Stimulated activated CD4-positive, alpha-beta T cell treated with anti-CD3 and anti-CD28 coated beads, TNF-alpha, amount 100 ng/mL, for 48 hours (primary cell): ENCODE measurements at places on chromosomes 7 and 10.

DNA sequence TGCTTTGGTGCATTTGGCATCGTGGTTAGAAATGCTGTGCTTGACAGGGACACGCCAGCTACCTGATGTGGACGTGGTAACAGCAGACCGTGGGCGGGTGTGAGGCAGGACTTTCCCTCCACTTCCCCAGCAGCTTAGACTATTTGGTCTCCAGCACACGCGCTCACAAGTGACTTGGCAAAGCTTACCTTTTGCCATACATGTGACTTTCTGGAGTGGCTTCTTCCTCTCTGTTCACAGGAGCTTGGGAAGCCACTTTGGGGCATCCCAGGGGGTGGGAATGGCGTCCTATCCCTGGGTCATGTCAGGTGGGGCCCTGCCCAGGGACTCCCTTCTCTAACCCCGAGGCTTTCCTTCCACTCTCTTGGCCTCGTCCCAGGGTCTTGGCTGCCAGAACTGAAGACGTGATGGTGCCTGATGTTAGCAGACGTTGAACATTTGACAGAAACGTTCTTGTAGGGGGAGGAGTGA, 228.7 kb upstream of the KLF6 start:
- DNase-seq = peak; percentile 31

DNA sequence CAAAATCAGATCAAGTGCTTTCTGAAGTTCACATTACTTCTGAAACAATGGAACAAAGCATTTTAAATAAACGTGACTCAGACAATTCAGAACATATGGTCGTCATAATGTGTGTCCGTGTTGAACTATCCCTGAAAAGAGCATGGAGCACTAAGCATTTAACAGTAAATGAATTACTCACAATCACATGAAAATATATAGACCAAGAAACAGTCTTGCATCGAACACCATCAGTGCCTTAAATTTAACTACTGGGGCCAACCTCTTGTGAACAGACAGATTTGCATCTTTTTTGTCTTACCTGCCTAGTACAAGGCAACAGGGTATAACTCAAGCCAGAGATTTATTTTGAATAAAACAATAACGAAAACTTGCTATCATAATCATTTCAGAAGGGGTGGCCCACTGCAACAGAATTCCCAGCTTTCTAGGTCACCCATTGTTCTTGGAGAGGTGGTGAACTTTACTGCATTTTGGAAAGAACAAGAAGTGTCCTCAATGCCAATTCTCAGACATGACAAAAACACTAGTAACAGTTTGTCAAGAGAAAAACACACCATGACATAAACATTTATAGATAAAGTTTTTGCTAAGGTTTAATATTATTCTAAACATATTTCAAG, 293.5 kb downstream of the SFMBT2 start:
- DNase-seq = no peak

DNA sequence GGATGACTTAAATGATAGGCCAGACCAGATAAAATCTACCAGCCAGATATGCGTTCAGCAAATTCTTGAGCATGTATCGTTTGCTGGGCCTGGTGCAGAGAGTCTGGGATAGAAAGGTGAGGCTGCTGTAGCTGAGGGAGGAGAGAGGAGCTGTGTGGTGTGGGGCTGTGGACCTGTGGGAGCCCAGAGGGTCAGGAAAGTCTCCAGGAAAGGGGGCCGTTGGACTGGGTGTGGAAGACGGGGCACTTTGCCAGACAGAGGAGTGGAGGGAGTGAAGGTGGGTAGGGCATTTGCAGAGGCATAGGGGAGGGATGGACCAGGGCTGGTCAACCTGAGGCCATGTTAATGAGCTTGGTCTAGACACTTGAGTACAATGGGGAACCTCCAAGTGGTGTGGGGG, 124.7 kb upstream of the UNC5B start:
- no peak for DNase-seq

GRCh38 chr10:99689461-99689860, 30.2 kb downstream of the ENTPD7 start:
- DNase-seq = no peak

DNA sequence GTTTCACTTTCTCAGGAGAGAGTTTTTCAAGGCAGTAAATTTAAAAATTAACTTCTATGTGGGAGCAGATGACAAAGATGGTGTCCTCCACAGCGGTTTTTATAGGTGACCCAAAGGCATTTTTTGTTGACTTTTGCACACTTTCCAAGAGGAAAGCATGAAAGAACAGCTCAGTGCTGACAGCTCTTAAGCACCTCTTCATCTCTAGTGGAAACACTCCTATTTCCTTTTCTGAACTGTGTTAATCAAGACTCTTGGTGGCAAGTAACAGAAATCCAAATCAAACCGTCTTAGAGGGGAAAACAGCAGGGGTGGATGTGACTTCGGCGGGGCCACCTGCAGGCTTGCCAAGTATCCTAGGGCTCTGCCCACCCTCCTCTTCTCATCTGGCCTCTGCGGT, 71.8 kb upstream of the GATA3 start:
- DNase-seq = no peak

- DNase-seq = no peak
Observed at GRCh38 chr7:132280335-132280734, 295.9 kb downstream of the PLXNA4 start.

- DNase-seq = no peak
Observed at GRCh38 chr10:6561552-6561951, 18.5 kb downstream of the PRKCQ start.

DNA sequence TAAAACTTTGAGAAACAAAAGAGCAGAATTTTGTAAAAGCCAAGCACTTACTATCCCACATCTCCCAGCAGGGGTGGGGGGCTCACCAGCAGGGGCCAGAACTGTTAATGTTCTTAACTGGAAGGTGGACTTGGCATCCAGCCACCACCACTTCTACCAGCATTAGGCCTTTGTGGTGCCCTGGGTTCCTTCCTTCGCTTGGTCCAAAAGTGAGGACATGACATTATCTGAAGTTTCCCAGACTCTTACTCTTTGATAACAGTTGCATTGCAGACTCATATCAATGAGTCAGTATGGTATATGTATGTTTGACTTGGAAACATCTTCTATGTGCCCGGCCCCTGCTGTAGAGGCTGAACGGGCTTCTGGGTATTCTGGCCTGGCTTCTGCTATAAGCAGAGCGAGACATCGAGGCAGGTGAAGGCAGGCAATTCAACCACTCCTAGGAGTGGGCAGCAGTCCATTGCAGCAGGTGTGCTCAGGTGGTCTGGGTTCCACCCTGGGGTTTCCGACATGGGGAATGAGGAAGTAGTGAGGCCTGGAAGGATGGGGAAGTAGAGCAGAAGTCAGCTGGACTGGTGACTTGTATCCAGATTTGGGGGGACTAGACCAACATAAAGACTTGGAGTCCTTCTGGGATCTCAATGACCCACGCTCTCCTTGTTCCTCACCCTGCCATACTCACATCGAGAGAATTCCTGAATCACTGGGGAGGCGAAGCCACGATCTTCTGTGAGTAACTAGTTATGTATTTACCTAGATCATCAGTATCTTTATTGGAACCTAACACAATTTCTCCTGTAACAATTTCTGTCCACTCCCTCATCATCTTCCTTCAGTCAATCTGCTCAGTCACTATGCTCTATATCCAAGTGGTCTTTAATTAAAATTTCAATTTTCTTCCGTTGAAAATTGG, 4.1 kb downstream of the ZNF777 start:
- no peak for DNase-seq

DNA sequence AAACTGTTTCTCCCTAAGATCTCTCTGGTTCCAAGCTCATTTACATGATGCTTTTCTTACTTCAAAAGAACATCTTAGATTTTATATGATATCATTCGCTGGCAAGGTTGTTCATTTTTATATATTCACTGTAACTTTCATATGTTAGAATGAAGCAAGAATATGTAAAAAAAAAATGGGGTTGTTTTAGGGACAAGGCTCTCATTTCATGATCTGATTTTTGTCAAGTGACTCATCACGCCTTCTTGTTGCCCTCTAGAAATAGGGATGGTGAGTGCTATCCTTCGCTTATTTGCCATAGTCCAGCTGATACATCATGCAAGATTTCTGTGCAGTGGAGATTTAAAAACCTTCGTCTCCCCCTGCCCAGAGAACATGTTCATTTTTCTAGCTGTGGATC, 14.0 kb upstream of the CELF2 start:
- no peak for DNase-seq

- DNase-seq = no peak
Observed at GRCh38 chr10:112816033-112816430, 134.0 kb upstream of the TCF7L2 start.

DNA sequence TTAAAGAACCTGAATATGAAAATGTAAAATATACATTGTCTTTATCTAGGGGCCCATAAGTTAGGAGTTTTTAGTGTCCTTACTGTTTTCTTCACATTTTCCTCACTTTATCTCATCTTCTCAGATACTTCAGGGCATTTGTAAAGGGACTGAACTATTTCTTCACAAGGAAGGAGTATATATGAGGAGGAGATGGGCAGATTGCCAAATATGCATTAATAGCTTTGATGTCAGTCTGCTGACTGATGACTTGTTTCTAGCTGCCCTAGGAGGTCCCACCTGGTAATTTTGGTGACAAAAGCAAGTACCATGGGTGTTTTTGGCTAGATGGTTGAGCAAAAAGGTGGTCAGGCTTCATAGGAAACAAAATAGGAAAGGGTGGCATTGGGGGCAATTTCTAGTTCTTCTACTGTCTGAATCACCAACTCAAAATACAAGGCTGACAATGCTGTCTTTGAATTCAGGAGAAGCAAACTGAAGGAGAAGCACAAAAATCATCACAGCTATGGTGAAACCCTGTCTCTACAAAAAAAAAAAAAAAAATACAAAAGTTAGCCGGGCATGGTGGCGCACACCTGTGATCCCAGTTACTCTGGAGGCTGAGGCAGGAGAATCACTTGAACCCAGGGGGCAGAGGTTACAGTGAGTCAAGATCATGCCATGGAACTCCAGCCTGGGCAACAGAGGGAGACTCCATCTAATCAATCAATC, 10.4 kb upstream of the STRIP2 start:
- no peak for DNase-seq
